Activated CD8-positive, alpha-beta memory T cell treated with anti-CD3 and anti-CD28 coated beads, Interleukin-2, amount 10 ng/mL, durations not matched to agents 7 days and 5 days (primary cell): ENCODE measurements at places on chromosomes 6 and 20.

DNA sequence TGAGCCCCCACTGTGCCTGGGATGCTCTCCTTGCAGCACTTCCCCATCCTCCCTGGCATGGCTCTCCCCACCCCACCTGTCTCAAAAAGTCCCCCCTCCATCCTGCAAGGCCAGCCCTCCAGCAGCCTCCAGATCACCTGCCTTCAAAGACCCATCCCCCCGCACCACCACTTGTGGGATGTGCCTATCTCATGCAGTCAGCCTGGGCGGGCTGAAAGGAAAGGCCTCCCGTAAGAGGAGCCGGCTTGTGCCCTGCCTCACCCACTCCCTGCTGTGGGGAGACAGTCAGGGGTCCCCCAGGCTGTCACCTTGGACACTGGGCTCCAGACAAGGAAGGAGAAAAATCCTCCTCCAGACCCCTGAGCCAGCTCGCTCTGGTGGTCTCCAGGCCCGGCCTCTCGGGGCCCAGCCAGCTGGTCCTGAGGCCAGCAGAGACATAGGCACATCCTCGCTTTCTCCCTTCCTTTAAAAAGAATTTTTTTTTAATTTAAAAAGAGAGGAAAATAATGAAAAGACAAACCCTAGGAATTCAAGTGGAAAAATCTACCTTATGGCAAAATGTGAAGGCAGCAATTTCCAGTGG lies 77.3 kb downstream of the GRM4 start:
- no peaks in the 10 kb centered on the region for H3K36me3 ChIP-seq
- H3K4me3 ChIP-seq, result no peak overlapping the region
- DNase-seq, result no peak

GRCh38 chr6:5285081-5285480 lies 23.8 kb downstream of the FARS2 start:
- H3K36me3 ChIP-seq, result peaks cover 11% of the 10 kb centered on the region
- H3K27ac ChIP-seq, result no peak overlapping the region
- no peak for DNase-seq
- H3K4me3 ChIP-seq, result no peak overlapping the region
- H3K27me3 ChIP-seq, result no peaks in the 10 kb centered on the region

GRCh38 chr6:95866732-95867131 lies 149.0 kb upstream of the FUT9 start:
- DNase-seq, result no peak
- no peaks in the 10 kb centered on the region for H3K36me3 ChIP-seq
- H3K4me1 ChIP-seq, result no peaks in the 10 kb centered on the region
- H3K4me3 ChIP-seq, result no peak overlapping the region

DNA sequence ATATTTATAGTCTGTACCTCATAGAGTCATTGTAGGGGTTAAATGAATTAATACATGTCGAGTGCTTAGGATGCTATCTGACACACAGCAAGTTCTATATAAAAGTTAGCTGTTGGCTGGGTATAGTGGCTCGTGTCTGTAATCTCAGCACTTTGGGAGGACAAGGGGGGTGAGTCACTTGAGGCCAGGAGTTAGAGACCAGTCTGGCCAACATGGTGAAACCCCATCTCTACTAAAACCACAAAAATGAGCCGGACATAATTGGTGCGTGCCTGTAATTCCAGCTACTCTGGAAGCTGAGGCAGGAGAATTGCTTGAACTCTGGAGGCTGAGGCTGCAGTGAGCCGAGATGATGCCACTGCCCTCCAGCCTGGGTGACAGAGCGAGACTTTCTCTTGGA lies 222.9 kb downstream of the UBE3D start:
- no peak overlapping the region for H3K4me3 ChIP-seq
- no peaks in the 10 kb centered on the region for H3K36me3 ChIP-seq
- no peak for DNase-seq
- no peaks in the 10 kb centered on the region for H3K4me1 ChIP-seq
